Stimulated activated CD8-positive, alpha-beta memory T cell treated with anti-CD3 and anti-CD28 coated beads, Interleukin-15, amount 100 ng/mL, for 24 hours (primary cell): ENCODE measurements at places on chromosomes 1 and 21.

GRCh38 chr1:70666381-70667140 is 255.5 kb downstream of the CTH start:
- DNase-seq: no peak

DNA sequence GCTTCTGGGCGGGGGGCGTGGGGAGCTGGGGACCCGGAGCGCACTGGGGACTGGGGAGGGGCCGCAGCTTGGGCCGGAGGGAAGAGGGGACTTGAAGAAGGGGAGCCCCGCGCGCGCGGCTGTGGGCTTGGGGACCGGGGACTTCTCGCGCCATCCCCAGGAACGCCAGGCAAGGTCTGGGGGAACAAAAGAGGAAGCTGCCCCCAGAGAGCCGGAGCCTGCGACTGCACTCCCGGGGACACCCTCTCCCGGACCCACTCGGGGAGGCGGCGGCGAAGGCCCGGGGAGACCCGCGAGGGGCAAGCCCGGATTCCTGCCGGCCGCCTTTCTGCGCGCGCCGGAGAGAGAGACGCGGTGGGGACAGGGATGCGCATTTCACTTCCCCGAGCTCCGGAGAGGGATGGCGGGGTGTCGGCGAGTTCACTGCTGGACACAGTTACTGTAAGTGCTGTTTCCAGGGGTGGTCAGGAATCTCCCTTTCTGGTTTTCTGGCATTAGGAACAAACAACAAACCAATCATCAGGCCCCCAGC is 732 bp downstream of the ABCG1 start:
- no peak for DNase-seq

GRCh38 chr1:190049314-190049713 is 428.4 kb downstream of the BRINP3 start:
- no peak for DNase-seq

DNA sequence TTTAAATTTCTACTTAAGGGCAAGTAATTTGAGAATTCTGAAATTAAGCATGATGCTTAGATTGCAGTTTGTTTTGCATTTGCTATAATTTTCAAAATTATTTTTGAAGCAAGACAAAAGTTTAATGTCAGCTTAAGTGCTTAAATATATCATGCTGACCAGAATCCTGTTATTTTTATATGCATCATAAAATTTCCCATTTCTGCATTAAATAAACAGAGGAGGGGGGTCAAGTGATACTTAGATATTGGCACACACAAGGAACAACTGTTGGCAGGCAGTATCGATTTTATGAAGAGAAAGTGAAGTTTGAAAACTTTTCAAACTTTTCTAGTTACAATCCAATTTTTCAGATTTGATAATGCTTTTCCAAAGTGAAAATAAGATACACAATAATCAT is 61.0 kb downstream of the MIER1 start:
- no peak for DNase-seq

DNA sequence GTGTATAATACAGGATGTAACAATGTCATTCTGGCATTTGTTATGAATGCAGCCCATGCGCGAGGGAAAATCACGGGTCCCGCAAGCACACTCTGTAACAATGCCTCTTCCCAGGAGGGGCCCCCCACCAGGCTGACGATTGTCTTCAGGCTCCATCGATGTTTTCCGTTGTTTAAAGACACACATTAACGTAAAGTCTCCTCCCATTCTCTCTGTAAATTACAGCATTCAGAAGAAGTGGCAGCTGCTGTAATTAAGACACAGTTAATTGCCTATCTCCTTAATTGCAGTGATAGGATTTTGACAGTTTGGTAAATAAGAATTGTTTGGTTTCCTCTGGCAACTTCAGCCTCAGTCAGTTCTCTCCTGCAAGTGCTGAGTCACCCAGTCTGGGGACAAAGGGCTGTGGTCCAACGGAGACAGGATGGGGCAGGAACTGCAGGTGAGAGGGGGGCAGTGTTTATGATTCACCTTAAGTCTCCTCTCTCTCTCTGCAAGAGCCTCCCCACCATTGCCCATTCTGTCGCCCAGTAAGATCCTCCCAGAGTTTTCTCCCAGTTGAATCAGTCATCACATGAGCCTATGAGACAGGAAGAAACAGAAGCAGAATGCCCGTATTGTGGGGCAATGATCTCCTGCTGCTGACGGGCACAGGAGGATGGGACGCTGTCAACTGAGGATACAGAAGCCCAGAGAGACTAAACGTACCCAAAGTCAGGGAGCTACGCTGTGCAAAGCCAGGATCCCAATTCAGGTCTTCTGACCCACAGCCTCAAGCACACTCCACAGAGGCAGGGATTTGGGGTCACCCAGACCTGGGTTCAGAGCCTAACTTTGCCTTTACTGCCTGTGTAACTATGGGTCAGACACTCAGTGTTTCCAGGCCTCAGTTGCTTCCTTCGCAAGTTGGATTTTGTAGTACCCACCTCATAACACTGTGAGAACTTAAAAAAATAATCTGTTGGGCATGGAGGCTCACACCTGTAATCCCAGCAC is 110.0 kb downstream of the ADSS2 start:
- DNase-seq: no peak

DNA sequence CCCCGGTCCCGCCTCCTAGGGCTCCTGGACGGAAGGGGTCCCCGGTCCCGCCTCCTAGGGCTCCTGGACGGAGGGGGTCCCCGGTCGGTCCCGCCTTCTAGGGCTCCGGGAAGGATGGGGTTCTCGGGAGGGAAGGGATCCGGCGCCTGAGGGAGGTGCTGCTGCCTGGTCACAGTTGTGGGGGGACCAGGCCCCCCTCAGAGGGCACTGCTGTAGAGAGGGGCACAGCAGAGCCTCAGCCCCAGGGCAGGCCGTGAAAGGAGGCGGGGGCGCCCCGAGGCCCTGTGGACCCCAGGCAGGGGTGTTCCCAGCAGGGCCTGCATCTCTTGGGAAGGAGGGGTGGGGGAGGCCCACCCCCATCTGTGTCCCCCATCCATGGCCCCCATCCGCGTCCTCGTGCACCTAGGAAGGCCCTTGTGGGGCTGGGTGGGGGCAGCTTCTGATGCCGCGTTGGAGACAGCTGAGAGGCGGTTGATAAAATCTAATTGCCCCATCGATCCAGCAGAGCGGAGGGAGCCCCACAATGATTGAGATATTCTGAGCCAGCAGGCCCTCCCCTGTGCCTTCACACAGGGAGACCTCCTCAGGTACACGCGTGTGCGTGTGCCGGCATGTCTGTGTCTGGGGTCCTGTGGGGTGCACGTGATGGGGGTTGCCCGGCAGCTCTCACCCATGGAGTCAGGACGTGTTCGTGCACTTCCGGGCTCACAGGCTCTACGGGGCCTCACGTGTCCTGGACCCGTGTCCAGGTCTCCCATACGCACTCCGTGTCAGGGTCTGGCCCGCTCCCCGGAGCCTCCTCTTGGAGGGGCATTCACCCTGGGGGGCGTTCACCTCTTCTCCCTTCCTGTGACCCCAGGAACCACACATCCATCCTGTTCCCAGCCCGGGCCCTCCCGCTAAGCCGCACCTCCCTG is 12.9 kb downstream of the SAMD11 start:
- no peak for DNase-seq

DNA sequence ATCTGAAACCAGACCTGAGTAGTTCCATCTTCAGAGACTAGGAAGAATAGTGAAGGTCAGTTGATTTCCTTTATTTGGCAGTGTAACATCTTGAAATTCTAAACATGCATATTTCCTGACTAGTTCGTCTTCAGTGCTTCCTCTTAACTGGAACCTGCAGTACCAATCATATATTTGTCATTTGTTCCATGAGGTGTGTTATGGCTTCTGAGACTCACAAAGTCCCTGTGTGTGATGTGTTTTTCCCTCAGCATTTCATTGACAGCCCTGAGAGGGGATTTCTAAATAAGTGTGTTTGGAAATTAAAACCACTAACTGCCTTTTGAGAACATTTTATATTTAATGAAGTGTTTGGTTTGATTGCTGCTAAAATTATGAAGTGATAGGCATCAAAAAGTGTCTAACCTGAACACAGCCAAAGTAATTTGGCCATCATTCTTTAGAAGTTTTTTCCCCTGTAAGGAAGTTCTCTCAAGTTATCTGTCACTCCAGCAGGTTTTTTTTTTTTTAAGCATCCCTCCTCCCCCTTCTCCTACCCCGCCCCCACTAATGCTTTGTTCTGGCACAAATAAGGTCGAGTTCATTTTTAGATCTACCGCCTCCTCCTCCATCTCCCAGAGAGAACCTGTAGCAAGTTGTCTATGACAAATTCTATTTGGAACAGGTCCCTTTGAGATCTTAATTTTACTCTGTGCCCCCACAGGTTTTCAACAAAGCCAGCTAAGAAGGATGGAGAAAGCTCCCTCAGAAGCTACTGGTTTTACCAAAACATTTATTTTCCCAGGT is 61.4 kb downstream of the TMEM200B start:
- no peak for DNase-seq

GRCh38 chr1:28983509-28984310 is 69.3 kb downstream of the EPB41 start:
- DNase-seq: no peak

DNA sequence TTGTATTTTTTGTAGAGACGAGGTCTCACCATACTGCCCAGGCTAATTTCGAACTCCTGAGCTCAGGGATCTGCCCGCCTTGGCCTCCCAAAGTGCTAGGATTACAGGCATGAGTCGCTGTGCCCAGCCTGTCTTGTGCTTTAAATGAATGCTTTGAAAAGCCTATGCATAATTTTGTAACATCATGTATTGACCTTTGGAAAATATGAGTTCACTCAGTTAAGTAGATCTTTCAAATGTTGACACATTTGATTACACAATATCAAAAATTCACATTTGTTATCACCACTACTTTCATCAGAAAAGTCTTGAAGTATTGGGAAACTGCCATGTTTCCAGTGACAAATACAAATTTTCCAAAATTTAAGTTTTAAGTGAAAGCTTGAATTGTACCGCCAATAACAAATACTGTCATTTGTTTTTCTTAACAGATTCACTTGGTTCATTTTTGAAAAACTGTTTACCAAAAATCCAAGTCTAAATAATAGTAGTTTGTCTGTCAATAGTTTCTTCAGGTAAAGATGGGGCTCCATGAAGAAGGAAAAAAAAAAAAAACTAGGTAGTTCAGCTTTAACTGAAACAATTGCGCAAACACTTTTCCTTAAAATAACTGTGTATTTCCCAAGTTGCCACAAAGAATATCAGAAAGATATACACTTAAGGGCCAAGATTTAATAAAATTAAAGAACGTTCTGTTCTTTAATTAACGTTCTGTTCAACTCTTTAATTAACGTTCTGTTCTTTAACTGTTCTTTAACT is 233.2 kb upstream of the NR5A2 start:
- DNase-seq: no peak

DNA sequence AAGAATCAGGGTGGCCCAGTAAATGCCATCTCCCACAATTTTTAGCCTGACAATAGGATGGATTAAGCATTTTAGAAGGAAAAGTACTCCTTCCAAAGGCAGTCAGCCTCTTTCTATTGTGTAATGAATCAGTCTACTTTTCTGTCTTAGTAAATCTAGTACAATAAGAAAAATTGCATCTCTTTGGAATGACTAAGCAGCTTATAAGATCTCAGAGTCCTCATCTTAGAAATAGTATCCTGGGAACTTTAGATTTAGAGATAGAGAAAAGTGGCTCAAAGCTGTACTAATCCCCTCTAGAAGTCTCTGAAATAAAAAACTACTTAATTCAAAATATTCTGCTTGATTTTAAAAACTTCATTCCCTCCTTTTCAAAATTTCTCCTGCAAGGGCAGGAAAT is 81.4 kb downstream of the SLC44A5 start:
- no peak for DNase-seq

DNA sequence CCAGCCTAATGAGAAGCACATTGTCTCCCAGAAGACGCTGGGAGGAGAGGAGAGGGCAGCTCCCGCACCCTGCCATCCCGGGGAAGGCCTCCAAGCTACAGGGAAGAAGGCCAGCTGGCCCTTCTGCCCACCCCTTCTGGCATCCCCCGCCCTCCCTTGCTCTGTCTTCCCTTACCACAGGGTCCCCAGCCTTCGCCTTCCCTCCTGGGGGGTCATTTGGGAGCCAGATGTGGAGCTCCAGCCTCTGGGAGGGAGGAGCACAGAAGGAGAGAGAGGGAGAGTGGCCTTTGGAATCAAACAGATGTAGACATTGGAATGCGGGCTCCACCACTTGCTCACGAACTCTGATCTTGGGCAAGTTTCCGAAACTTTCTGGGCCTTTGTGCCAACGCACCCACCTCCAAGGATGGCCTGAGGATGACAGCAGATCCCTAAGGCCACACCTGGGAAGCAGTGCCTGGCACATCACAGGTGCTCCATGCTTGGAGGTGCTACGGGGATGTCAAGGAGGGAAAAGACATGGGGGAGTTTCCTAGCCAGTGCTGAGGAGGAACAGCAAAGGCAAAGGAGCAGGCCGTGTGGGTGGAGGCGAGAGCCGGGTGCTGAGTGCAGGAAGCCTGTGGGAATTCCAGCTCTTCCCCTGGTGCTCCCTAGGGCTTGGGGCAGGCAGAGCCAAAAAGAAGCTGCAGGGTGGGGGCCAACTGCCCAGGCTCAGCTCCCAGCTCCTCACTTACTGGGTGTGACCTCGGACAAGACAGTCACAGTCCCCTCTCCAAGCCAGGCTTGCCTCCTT is 23.1 kb upstream of the RSPO1 start:
- DNase-seq: no peak

- no peak for DNase-seq
Measured at GRCh38 chr1:154391086-154391770, 13.9 kb upstream of the IL6R start.

DNA sequence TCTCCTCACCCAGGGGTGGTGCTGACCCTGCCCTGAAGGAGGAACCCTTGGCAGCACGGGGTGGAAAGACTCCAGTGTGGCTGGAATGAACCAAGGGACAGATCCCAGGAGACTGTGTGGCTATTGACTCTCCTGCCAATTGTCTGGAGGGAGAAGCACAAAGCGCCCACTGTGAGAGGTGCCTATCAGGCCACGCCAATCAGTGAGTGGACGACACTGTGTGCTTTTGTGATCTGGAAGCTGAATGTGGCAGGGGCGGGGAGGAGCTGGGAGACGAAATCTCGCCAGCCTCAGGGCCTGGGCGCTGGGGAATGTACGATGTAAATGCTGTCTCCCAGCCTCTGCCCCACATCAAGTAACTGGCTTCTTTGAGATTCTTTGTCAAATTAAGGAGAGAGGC is 167.1 kb downstream of the ZBTB18 start:
- no peak for DNase-seq

GRCh38 chr1:193479187-193479586 is 292.8 kb upstream of the B3GALT2 start:
- DNase-seq: no peak

- no peak for DNase-seq
Measured at GRCh38 chr1:48261881-48262400, 39.4 kb downstream of the SLC5A9 start.

GRCh38 chr1:168958562-168959289 is 147.8 kb upstream of the ATP1B1 start:
- DNase-seq: no peak

GRCh38 chr1:15788624-15789301 is 18.7 kb downstream of the UQCRHL start:
- DNase-seq: no peak

- DNase-seq: no peak
Measured at GRCh38 chr1:41576206-41576605, 91.7 kb upstream of the EDN2 start.

DNA sequence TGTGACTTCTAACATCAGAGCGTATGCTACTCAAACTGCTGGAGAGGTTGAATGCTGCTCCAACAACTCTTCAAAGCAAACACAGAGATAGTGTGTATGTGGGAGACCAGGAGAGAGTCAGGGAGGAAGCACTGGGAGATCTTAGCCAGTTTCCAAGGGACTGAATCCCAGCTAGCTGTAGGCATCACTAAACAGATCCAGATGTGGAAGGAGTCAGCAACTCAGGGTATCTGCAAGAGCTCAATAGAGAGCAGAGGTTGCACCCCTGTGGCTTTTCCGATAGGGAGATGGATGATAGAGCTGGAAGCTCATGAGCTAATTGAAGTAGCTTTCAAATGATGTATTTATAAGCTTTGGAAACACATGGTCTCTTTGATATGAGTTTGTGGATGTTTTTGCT is 168.9 kb upstream of the HOOK1 start:
- no peak for DNase-seq
